ENCODE measurements at places on chromosomes 1 and 21.

DNA sequence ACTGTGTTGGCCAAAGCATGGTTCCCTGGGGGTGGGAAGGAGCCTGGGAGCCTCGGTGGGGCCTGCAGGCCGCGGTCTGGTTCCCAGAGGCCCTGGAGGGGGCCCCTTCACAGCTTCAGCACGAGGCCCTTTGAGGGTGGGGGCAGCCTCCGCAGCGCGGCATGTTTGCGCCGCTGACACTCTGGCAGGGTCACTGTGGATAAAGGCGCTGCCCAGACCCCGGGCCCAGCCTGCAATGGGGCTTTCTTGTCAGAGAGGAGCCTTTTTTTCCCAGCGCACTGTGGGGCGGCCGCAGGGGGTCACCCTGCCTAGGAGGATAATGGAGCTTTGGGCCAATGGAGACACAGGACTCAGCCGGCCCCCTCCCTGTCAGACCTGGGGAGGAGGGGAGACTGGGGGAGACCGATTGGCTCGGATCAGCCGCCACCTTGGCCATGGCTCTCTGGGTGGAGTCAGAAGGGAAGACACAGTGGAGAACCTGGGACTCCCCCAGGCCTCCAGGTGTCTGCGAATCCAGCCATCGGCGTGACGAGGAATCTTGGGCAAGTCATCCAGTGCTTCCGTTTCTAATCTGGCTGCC, 26.0 kb downstream of the EPHB2 start:
- no peak for DNase-seq

GRCh38 chr1:91883470-91883869, 2.5 kb downstream of the TGFBR3 start:
- DNase-seq = no peak

GRCh38 chr1:95126366-95126765, 9.2 kb downstream of the TLCD4 start:
- DNase-seq = no peak

DNA sequence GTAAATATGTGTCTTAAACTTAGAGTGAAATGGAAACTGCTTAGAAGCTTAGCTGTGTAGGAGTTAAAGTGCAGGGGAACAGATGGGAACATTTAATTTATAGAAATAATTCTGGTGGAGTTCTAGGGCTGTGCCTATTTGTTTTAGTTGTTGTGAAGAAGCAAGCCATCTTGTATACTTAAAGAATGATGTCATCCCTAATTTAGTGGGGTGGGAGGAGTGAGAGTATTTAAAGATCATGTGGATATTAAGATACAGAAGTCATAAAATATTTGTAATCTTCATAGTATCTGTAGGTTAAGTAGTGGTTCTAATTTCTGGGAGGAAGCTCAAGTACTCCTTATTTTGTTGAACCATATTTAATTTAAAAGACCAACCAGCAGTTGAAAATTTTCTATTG, 41.5 kb downstream of the BACH1 start:
- no peak for DNase-seq

- no peak for DNase-seq
Observed at GRCh38 chr1:222798116-222798515, 16.7 kb upstream of the DISP1 start.

- no peak for DNase-seq
Observed at GRCh38 chr1:70090141-70090540, 115.2 kb downstream of the LRRC40 start.

DNA sequence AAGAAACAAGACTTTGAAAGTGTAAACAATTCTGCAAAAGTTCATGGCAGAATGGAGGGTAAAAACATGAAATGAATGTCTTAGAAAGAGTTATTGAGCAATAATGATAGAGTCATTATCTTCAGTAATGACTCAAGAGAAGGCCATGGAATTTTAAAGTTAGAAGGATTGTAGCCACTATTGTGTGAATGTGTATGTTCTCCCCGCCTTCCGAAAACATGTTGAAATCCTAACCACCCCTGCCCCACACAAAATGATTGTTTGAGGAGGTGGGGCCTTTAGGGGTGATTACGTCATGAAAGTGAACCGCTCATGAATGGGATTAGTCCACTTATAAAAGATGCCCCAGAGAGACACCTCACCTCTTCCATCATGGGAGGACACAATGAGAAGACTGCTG, 93.8 kb upstream of the CCDC190 start:
- no peak for DNase-seq

DNA sequence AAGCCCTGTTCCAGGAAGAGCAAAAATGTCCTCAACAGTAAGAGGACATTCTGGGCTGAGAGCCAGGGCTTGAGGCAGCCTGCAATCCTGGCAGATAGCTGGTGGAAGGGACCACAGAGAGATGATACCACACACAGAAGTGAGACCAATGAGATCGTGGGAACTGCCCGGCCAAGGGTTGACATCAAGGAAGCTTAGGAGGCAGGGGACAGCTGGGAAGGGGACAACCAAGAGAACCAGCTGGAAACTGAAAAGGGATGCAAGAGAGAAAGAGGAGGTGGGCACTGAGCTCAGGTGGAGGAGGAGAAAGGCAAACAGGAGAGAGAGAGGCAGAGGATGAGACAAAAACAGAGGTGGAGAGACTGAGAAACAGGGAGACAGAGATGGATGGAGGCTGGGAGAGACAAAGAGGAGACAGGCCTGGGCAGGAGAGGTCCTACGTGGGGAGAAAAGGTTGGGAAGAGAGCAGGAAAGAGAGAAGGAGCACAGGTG, 9.2 kb downstream of the PDZK1IP1 start:
- DNase-seq = no peak

DNA sequence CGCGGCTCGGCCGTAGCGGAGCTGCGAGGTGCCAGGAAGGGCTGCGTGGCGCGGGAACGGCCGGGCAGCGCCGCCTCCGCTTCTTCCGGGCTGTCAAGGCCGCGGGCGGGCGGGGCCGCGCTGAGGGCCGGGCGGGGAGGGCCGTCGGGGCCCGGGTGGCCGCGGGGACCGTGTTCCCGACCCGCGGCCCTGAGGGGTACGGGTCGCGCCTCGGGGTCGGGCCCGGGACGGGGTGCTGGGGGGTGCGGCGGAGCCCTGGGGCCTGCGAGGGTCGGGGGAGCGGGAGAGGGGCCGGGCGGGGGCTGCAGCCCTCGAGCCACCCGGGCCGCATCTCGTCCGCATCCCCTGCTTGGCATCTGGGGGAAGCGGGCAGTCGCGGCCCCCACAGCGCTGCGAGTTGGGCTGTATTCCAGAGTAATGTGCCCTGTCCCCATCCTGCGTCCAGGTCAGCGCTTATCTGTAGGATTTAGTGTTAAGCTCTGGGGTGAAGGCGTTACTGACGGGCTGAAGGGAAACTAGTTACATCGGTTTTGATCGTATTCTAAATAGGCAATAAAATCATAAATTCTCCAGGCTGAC, 379 bp downstream of the RER1 start:
- DNase-seq = no peak

DNA sequence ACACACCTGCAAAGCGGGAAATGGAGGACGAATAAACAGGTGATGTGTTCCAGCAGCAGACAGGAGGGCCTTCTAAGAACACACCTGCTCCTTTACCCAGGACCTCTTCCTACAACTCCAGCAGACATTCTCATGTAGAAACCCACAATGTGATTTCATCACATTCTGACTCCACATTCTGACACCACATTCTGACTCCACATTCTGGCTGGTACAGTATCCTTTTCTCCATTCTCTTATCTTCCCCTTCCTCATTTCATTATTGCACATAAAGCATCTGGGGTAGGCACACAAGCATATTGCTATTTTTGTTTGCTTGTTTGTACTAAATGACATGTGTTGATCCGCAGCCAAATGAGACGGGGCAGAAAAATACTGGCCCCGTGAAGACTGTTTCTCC, 3.6 kb upstream of the ZNF124 start:
- no peak for DNase-seq

- DNase-seq = peak; percentile 55
Observed at GRCh38 chr1:163168053-163168452, 34.7 kb downstream of the RGS5 start.

GRCh38 chr1:31788138-31788824, 24.1 kb upstream of the ADGRB2 start:
- DNase-seq = peak; percentile 79

- no peak for DNase-seq
Observed at GRCh38 chr1:196029410-196029809, 578.8 kb downstream of the KCNT2 start.

DNA sequence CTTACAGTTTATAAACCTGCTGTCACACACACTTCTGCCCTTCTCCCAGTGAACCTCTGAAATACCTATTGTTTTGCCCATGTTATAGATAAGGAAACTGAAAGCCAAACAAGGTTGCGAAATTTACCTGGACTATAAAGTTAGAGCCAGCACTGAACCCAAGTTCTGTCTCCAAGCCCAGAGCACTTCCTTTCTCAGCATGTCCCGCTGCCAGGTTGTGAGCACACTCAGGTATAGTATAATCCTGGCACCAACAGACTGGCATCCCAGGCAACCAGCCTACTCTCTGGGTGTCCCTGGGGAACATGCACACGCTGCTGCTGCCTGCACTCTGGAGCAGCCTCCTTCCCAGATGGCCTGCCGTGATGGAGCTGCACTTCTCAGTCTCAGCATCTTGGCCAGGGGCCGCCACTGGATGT, 45.1 kb downstream of the PGBD5 start:
- DNase-seq = no peak

DNA sequence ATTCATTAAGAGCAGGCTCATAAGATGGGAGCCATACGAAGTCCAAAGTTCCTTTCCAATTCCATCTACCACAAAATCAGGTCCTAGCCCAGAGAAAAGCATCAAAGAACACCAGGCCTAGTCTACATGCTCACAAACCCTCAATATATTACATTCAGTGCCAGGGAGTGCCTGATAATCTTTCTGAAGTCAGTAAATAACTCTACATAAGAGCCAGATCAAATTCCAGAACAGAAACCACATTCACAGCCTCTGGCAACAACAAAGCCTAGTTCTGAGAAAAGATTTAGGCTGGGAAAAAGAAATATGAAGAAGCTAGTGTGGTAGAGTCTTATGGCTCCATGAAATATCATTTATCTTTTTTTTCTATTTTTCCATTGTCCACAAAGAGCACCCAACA, 40.5 kb upstream of the RBBP5 start:
- DNase-seq = no peak

GRCh38 chr1:243409284-243409683, 153.4 kb downstream of the SDCCAG8 start:
- DNase-seq = no peak

- DNase-seq = no peak
Observed at GRCh38 chr1:199877526-199878384, 149.8 kb upstream of the NR5A2 start.

GRCh38 chr1:64645735-64646134, 99.1 kb upstream of the RAVER2 start:
- DNase-seq = no peak

DNA sequence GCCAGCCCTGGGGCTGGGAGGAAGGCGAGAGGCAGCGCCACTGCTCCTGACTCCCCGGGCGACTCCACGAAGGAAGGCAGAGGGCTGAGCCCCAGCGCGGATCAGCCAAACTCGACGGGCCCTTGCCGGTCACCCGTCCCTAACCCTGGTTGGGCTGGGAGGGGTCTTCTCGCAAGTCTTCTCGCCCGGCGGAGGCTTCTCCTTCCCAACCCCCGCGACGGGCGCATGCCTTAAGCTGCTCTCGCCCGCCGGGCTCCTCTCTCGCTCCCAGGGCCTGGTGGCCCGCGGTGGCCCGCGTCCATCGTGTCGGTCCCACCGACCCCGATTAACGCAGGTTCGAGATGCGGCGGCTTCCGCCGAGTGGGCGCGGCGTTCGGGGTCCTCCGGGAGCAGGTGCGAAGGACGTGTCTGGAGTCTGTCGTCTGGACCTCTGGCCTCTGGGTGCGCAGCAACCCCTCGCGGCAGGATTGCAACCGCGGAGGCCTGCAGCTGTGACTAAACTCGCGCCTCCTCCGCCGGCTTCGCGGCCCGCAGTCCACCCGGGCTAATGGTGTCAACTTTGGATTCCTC, 29.0 kb upstream of the PPM1J start:
- DNase-seq = no peak

DNA sequence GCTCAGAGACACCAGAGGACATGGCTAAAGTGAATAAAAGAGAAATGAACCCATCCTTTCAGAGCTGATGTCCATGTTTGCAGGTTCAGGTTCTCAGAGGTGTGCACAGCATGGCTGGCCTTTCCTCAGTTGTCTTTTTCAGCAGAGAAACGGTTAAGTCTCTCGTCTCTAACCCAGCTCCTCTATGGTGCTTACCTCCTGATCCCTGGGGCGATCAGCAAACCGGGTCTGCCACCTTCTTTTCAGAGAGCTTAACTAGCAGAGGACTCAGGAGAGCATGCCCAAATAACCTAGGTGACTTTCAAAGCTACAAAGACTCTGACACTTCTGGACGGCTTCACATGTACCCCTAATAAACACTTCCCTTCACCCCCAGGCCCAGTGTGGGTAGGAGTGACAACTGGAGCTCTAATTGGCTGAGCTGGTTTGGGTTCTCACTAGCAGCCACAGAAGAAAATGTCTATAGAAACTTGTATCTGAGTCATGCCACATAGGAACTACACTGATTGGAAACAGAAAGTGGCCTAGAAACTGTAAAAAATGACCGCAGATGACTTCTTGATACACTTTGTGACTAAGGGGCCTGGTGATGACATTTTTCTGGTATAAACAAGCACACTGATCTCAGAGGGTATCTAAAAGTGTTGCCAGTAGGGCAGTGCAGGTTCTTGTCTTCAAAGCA, at the start of gene AIM2:
Gene AIM2 (minus strand): TSS at position 329 of the 682 bp plus-strand sequence. CDS start 3,267 bp downstream, outside the sequence.
- no peak for DNase-seq

DNA sequence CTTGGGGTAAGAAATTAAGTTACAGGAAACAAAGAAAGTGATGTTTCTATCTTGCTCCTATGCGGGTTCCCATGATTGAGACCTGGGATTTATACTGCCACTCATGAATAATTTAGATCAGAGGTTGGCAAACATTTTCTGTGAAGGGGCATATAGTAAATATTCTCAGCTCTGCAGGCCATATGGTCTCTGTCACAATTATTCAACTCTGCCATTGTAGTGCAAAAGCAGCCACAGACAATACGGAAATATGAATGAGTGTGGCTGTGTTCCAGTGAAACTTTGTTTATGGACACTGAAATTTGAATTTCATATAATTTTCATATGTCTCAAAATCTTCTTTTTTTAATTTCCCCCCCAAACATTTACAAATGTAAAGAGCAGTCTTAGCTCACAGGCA, 127.2 kb downstream of the FOXD2 start:
- no peak for DNase-seq

DNA sequence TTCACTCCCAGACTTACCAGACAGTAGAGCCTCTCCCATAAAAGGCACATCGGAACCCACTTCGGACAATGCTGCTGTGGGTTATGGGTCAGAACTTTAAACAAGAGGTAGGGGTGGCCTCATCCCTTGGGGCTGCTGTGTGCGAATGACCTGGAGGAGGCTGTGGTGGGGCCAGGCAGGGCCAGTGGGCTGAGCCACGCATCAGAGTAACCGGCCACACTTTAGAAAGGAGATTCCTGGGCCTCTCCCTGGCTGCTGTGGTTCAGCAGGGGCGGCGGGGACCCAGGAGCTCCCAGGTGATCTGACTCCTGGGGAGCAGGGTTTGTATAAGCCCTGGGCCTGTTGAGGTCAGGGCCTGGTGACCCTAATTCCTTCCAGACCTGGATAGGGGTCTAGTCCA, 110.2 kb upstream of the C1orf174 start:
- DNase-seq = no peak

GRCh38 chr1:166282391-166283137, 115.8 kb upstream of the FAM78B start:
- DNase-seq = no peak

GRCh38 chr1:209048941-209049669, 534.4 kb upstream of the CAMK1G start:
- DNase-seq = peak; percentile 52

All from HTR-8/SVneo (cell line).